ENCODE measurements at places on chromosomes 4 and X.

DNA sequence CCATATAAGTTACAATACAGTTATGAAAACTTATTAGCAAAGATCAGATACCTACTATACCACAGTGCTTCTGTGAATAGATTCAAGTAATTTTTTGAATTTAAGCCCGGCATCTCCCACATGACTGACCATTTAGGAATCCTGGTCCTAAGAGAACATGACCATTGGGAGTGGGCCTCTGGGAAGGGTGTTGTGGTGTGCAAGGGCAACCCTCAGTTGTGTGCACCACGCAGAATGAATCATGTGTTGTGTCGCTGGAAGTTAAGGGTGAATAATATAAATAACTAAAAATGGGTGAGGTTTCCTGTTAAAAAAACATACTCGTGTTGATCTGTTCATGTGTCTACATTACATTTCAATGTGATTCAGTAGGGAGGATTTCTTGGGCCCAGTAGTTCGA, 15.5 kb downstream of the CPE start:
- no peak for DNase-seq

GRCh38 chr4:137090951-137091350, 441.3 kb downstream of the PCDH18 start:
- no peak for DNase-seq

GRCh38 chr4:2290488-2290887, 28.6 kb upstream of the MXD4 start:
- DNase-seq = no peak

DNA sequence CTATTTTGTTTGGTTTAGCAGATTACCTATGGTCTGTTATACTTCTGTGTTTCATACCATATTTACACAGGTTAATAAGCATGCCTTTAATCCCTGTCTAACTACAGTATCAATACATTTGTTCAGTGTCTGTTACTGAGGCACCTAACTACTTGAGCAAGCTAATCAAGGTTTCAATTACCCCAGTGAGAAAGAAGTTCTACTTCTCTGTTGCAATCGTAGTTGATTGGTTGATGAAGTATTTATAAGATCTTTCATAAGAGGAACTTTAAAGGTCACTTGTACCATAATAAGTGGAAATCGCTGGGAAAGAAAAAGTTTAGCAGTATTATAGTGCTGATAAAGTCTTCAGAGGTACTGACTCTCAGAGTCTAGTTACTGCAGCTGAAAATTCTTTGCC, 490.6 kb downstream of the RPA4 start:
- no peak for DNase-seq

GRCh38 chr4:29278585-29278984, 1441.6 kb upstream of the PCDH7 start:
- DNase-seq = no peak

GRCh38 chr4:186500721-186501304, 54.6 kb downstream of the MTNR1A start:
- no peak for DNase-seq

DNA sequence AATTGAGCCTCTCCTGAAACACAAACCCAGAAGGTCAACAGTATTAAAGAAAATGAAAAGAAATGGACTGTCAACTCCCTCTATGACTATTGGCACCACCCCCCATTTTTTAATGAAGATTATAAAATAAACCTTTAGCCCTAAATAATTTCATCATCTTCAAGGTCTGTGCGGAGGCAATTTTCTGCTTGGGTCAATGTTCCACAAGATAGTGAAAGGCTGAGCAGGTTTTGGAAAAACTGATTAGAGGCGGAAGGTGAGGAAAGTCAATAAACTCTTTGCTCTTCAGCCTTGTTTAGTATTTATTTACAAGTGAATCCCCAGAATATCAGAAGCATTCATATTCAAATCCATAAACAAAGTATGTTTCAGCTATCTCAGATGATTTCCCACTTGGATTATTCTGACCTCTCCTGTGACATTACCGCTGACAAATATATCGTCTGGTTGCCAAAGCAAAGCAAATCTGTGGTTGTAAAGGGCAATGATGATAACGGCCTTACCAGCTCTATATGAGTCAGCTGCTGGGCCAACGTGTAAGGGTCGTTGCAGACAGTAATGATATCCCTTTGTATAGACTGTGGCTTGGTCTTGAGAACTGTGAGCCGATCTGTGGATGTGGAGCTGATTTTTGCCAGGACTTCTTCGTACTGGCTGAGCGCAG, 24.0 kb downstream of the RASGEF1B start:
- DNase-seq = no peak

DNA sequence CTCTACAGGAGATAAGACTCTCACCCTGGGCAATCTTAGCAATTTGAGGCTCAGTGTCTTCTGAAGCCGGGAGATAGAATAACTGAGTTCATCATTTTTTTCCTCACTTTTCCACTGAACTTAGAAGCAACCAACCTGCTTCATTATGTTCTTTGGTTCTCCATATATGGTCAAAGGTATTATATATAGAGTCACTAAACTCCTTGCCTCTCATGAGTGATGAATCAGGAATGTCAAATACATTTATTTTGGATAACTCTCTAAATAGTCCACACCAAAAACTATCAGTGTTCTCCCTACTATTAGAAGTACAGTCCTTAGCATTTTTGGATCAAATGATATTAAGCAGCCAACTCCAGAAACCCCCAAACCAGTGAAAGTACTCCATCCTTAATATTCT, 421.5 kb upstream of the EPHA5 start:
- DNase-seq = no peak

- DNase-seq = no peak
Measured at GRCh38 chr4:20119141-20119540, 132.6 kb upstream of the SLIT2 start.

GRCh38 chr4:148443512-148444295, 1.5 kb upstream of the NR3C2 start:
- peak; percentile 4 for DNase-seq

- DNase-seq = no peak
Measured at GRCh38 chrX:148874636-148875246, 374.3 kb downstream of the AFF2 start.

- DNase-seq = no peak
Measured at GRCh38 chr4:80538276-80538926, 202.9 kb downstream of the CFAP299 start.

DNA sequence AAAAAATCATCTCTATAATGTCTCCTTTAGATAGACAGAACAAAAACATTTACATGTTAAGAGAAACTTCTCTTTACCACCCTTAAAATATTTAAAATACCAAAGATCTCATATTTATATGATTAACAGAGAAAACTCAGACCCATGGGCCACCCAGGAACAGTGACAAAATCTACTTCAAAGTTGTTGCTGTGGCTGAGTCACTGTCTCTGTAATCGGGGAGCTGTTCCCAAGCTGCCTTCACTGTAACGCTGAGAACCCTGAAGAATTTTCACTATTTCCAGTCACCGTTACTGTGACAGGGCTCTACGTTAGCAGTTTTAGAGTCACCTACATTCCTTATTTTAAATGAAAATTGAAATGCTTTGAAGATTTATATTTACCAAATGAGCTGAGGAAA, 9.0 kb upstream of the DAPP1 start:
- DNase-seq = no peak

- no peak for DNase-seq
Measured at GRCh38 chr4:125244848-125245450, 69.8 kb upstream of the FAT4 start.

GRCh38 chr4:76250962-76251361, 559 bp upstream of the FAM47E start:
- no peak for DNase-seq

GRCh38 chr4:168852387-168852786, 157.7 kb downstream of the CBR4 start:
- DNase-seq = no peak

GRCh38 chr4:173526027-173526482, 4.0 kb downstream of the HAND2 start:
- DNase-seq = no peak

DNA sequence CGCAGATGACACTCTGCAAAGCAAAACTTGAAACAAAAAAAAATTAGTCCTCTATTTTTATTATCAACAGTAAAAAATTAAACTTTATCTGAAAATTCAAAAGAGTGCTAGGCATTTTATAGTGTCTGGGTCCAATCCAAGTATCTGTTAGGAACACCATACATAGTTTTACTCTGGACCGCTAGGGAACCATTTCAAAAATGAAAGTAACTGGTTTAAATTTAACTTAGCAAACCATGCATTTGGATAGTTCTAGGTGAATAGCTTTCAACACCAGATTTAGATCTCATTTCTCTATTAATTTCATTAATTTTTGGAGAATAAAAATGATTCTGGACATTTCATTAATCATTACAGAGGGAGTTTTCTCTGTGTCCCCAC, 1.2 kb downstream of the KLKB1 start:
- DNase-seq = no peak

GRCh38 chr4:169246957-169247396, 23.8 kb downstream of the SH3RF1 start:
- no peak for DNase-seq

DNA sequence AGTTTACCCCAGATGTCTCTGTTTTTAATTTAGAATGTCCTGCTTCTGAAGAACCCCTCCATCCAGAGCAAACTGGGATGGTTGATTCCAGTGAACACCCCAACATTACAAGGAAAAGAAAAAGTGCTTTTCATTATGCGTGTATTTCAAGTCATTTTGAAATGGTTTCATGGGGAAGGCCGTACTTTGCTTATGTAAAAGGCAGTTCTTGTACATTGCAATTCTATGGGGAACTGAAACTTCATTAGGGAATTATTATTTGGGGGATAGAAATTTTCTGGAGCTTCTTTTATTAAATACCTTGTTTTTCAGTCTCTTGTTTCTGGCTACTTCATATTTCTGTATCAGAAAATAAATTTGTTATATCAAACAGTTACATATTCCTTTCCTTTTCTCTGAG, 96.9 kb upstream of the ZNF518B start:
- DNase-seq = no peak

DNA sequence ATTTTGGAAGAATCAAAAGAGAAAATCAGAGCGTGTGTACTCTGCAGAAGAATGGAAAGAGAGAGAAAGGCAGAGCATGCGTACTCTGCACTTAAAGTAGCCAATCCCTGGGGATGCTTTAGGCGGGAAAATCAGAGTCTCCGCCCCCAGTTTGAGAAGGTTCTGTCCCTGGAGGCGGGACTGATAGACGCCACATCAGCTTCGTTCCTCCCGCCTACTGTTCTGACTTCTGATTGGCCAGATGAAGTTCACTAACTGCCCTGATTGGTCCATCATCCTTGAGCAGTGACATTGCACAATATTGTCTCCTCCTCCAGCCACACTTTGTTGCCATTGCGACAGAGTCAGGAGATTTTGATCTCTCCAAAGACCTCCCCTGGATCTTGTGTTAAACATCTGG, 23.8 kb downstream of the SSX1 start:
- DNase-seq = no peak

DNA sequence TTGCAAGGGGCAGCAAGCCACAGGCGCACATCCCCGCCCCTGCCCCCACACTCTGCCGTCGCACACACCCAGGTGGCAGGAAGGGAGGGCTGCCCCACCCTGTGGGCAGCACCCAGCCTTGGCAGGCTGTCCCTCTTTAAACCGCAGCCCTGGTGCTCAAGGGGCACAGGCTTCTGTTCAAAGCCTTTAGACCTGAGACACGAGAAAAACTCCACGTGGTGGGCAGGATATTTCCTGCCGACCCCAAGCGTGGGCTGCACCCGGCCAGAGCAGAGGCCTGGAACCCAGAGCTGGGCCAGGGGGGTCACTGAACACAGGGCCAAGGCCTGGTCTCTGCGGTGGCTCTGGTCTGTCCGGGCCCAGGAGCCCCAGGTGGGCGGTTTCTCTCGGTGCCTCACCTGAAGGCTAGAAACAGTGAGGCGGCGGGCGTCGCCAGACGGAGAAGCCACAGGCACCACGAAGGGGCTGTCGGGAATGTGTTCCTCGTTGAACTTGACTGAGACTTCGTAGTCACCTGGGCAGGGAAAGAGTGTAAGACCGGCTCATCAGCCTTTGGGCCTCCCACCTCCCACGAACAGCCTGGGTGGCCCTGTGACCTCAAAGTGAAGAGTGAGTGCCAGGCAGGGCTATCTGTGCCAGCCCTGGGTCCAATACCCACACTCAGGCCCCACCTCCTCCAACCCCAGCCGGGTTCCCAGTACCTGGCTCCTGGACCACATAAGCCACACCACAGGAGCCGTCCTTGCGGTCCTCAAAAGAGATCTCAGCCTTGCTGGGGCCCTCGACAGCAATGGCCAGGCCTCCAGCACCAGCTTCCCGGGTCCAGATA, 23.0 kb downstream of the FLNA start:
- DNase-seq = no peak

DNA sequence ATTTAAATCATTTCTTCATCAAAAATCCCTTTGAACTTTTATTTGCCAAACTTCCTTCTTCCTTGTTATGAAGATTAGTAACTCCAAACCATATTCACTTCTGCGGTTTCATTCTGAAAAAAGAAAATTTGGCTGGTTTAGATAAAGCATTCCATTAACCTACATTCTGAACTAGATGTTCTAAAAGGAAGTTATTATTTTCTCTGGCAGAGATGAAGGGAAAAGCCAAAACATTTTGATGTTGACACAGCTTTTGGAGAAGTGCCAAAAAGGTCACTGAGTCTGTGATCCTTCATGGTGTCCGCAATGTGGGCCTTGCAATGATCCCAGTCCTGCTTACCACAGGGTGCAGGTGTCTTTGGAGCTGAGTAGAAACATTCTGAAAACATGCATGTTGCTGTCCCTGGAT, 36.0 kb downstream of the CXCL8 start:
- no peak for DNase-seq

- no peak for DNase-seq
Measured at GRCh38 chr4:137700072-137700471, 167.8 kb upstream of the PCDH18 start.

DNA sequence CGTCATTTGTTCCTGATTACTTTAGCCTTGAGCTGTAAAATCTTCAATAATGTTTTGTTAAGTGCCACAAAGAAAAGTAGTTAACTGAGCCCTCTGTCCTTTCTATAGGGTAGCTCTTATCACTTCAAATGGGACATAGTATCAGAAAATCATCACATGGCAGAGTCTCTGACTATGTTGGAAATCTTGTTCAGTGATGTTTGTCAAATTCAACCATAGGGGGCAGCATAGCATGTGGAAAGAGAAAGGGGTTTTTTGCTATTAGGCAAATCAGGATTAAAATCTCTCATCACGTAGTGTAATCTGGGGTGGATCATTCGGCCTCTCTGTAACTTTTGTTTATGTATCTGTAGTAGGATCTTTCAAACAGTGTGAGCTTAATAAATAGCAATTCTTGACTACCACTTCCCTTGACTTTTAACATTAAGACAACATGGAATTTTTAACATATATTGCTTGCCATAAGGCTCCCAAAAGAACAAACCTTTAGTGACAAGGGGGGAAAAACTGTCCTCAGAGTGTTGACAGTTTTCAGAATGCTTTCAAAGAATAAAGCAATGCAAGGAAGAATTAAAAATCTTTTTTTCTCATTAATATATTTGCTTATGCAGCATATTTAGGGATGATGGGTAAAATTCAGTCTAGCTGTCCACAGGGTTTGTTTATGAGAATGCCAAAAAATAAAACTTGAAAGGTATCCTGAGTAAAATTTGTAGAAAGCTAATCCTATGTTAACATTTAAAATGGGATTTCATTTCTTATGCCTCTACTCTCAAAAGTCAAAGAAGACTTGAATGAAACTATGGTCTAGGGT, 127.2 kb downstream of the FBXW7 start:
- DNase-seq = peak; percentile 4
